Activated B cell treated with CpG ODN at 0.5 μM for 24 hours (primary cell): ENCODE measurements at places on chromosomes 2 and 18. TPM values are rescaled to one million over a fixed set of nuclear protein-coding genes. Genes with fewer than 3 reads are reported as not detected.

GRCh38 chr18:12106471-12106870, 12.8 kb downstream of the ANKRD62 start:
- peaks cover 10% of the 10 kb centered on the region for H3K27me3 ChIP-seq
- H3K36me3 ChIP-seq: no peaks in the 10 kb centered on the region
- no peaks in the 10 kb centered on the region for H3K4me1 ChIP-seq
- DNase-seq: no peak

DNA sequence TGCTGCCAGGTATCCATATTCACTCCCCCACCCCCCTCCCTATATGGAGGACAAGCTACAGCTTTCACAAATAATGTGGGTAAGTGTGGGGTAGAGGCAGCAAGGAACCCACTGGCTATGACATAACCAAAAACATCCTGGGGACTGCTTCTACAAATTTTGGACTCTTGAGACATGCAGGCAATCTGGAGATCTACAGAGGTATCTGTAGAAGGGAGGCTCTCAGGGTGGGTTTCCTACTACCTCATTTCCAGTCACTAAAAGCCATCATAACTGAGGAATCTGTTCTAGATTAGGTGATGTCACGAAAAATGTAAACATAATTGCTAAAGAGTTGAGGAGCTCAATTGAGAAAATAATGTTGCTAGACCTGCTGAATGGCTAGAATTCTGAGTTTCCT, 46.8 kb upstream of the WIPF1 start:
- DNase-seq: no peak
- H3K27ac ChIP-seq: no peak overlapping the region
- H3K4me1 ChIP-seq: no peaks in the 10 kb centered on the region
- no peak overlapping the region for H3K4me3 ChIP-seq
- H3K36me3 ChIP-seq: no peaks in the 10 kb centered on the region

DNA sequence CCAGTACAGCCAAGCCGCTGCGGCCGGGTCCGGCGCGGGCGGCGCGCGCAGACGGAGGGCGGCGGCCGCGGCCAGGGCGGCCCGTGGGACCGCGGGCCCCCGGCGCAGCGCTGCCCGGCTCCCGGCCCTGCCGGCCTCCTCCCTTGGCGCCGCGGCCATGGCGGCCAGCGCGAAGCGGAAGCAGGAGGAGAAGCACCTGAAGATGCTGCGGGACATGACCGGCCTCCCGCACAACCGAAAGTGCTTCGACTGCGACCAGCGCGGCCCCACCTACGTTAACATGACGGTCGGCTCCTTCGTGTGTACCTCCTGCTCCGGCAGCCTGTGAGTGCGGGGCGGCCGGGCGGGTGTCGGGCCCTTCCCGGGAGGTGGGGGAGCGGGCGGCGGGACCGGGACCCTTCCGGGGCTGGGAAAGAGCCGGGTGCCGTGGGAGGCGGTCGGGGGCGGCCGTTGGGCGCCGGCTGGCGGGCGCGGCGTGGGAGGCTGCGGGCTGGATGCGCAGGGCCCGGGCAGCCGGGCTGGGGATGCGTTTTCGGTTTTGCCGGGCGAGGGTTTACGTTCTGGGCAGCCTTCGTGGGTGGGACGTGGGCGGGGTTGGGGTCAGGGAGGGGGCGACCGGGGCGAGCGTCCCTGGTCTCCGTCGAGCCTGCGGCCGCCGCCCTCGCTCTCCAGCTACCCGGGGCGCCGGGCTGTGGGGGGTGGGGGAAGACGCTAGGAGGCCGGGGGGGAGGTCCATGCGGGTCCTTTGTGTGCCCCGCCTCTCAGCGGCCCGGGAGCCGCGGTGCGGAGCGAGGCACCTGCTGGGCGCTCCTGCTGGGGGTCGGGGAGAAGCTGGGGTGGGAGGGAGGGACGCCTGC, 537 bp downstream of the AGFG1 start:
- H3K4me3 ChIP-seq: peak overlapping the region; percentile 90
- H3K27me3 ChIP-seq: no peaks in the 10 kb centered on the region
- peaks cover 39% of the 10 kb centered on the region for H3K4me1 ChIP-seq
- H3K36me3 ChIP-seq: peaks cover 4% of the 10 kb centered on the region

ASTL gene
- total RNA-seq: 1.0 and 1.6 TPM in 2 replicates

LRRC30 gene
- not detected in 2 replicates for total RNA-seq
